Mucosa of gallbladder (tissue), 1 donor: ENCODE measurements at places on chromosomes 12 and 14. TPM values are rescaled to one million over a fixed set of nuclear protein-coding genes. Genes with fewer than 3 reads are reported as not detected.

Gene TAS2R13
- 0.78 TPM for total RNA-seq

GRCh38 chr14:85248881-85249635 is 280.9 kb upstream of the FLRT2 start:
- DNase-seq = no peak

DNA sequence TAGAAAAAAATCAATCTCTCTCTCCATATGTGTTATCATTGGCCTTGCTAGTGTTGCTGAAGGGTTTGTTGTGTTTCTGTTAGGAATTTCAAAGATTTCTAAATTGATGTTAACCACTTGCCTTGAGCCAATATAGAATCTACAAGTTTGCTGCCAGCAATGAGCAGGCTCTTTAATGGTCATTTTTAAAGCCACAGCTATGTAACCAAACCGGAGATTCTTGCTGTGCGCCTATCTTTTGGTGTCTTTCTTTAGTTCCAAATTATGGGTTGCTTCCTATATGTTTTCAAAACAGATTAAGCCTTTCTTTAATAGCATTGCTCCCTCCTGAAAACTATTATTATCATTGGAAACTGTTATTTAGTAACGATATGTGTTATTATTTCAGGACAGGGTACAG is 545.7 kb downstream of the DIO2 start:
- no peak for DNase-seq

GRCh38 chr14:19771895-19772430 is 1.3 kb upstream of the OR4M1 start:
- DNase-seq = no peak

Gene STAC3
- 3.6 TPM for total RNA-seq

DNA sequence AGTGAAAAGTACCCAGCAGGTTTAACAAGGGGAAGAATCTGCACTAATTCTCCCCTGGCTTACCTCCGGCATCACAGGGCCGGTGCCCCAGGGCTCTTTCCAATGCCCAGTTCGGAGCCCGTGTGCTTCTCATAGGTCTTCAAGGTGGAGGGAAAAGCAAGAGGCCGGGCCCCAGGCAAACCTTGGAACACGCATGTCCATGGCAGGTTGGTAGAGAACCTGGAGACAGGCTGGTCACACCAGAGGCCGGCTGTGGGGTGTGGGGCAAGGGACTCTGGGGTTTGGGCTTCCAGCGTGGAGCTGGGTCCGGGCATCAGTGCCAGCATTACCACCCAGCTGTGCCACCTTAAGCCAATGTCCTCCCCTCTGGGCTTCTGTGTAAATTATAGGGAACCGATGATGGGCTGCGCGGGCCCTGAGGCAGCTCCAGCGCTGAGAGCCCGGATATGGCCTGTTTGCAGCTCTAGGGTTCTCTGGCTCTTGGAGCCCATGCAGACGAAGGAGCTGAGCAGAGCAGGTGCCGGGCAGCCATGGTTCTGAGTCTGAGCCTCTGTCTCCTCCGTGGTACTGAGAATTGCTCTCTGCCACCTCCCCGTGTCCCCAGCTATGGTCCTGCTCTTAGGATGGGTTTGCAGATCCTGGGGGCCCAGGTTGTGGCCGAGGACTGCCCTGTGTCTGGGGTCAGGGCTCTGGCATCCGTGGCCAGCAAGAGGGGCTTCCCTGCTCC is 197.0 kb upstream of the C14orf180 start:
- DNase-seq = no peak

DNA sequence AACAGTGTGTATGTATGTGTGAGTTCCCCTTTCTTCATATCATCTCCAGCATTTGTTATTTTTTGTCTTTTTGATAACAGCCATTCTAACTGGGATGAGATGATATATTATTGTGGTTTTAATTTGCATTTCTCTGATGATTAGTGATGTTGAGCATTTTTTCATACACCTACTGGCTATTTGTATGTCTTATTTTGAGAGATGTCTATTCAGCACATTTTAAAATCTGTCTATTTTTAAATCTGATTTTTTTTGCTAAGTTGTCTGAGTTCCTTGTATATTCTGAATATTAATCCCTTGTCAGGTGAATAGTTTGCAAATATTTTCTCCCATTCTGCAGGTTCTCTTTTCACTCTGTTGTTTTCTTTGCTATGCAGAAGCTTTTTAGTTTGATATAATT is 469.1 kb downstream of the FUT8 start:
- no peak for DNase-seq

DNA sequence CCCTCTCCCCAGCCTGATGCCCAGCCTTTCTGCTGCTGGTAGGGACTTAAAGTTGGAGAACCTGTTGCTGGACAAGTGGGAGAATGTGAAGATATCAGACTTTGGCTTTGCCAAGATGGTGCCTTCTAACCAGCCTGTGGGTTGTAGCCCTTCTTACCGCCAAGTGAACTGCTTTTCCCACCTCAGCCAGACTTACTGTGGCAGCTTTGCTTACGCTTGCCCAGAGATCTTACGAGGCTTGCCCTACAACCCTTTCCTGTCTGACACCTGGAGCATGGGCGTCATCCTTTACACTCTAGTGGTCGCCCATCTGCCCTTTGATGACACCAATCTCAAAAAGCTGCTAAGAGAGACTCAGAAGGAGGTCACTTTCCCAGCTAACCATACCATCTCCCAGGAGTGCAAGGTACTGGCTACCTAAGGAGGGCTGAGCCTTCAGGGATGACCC is 1.6 kb downstream of the TSSK4 start:
- DNase-seq = no peak

DNA sequence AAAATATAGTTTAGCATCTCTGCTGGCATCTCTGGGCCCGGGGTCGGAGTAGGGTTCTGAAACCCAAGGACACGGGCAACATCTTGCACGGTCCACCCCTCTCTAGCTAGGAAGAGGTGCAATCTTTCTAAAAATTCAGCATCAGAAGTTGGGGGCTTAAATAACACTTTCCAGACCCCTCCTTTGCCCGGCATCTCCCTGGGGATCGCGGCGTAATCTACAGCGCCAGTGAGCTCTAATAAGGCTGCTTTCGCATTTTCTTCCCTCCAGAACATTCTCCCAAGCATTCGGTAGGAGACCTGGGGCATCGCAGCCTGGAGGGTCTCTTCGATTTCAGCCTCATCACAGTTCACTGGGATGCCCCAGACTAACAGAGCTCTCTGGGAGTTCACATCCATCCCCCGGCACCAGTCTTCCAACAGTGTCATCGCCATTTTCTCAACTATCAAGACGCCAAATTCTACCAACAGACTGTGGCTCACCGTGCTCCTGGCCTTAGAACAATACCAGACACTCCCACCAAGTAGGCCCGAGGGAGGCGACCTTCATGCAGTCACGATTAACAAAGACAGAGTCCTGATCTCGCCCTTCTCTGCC is 880 bp downstream of the PNMA1 start:
- DNase-seq = no peak
